ENCODE measurements at places on chromosomes 5 and 9.
A peak's percentile ranks its signal among the peaks of the same experiment; 100 is the strongest.

- DNase-seq = peak; percentile 32
Measured at GRCh38 chr5:1792842-1793266, 6.8 kb downstream of the MRPL36 start.

DNA sequence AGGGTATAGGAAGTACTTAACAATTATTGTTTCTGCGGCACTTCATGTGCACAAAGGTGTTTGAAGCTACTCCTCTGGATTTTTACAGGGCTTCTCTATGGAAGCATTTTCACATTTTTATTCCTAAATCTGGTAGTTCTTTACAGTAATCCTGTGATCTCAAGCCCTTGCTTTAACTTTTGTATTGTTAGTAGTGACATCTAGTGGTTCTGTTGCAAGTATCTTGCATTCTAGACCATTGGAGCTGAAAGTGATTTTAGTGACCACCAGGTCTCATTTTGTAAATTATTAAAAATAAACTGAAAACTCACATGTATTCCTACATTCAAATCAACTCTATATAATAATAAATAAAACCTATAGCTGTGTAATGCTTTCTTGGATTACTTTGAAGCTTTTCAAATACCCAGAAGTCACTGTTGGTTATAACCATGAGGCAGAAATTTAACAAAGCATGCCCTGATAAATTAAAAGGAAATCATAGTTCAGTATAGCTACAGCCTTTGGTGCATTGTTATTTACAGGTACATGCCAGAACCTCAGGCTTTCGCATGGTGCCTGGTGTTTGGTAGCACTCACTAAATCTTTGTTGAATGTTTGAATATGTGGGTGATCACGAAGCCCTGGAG lies 18.9 kb downstream of the RPS23 start:
- DNase-seq = no peak

DNA sequence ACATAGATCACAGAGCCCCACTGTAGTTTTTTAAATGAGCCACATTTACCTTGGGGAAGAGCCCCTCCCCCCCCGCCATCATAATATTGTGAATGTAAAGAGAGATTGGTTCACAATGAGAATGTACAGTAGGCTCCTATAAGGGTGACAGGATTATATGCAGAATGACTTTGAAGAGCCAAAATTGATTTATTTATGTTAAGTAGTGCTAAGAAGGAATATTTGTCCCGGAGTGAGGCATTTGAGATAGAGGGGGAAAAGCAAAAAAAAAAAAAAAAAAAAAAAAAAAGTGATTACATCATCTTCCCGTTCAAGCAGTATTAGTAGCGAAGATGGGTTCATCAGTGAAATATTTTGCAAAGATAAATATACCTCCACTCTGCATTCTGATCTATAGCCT lies 73.9 kb downstream of the PIK3R1 start:
- DNase-seq = no peak

- DNase-seq = no peak
Measured at GRCh38 chr5:66904189-66904588, 292.4 kb downstream of the CD180 start.

GRCh38 chr9:3648722-3649246 lies 123.0 kb upstream of the RFX3 start:
- DNase-seq = no peak

- DNase-seq = no peak
Measured at GRCh38 chr5:88045931-88046461, 222.6 kb downstream of the TMEM161B start.

- no peak for DNase-seq
Measured at GRCh38 chr9:34498553-34498952, 24.2 kb downstream of the ENHO start.

DNA sequence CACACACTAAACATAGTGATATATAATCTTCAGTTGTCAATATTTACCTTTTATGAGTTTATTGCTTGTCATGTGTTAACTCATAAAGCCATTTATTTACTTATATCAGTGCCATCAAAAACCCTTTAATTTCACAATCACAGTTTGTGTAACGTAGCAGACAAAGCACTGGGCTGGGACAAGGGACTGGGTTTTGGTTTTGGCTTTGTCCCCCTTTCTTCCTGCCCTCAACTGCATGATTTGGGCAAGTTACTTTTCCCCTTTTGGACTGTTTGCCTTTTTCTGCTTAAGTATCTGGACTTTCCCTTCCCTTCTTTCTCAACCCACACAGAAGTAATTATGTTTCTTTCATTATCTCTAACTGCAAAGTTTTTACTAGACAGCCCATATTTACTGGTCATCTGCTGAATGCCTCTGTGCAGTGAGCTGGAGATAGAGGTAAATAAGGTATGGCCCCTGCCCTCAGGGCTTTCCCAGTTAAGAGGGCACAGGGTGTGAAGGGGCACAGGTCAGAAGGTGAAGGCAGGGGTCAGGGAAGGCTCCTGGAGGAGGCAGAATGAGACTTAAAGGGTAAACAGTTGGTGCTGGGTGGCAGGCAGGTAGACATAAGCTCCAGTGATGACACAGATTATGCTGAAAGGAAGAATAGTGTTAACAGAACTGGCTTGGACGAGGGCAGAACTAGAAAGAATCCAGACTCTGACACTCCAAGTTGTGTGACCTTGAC lies 14.8 kb upstream of the NR3C1 start:
- DNase-seq = no peak
